ENCODE measurements at places on chromosomes 6 and 20.

DNA sequence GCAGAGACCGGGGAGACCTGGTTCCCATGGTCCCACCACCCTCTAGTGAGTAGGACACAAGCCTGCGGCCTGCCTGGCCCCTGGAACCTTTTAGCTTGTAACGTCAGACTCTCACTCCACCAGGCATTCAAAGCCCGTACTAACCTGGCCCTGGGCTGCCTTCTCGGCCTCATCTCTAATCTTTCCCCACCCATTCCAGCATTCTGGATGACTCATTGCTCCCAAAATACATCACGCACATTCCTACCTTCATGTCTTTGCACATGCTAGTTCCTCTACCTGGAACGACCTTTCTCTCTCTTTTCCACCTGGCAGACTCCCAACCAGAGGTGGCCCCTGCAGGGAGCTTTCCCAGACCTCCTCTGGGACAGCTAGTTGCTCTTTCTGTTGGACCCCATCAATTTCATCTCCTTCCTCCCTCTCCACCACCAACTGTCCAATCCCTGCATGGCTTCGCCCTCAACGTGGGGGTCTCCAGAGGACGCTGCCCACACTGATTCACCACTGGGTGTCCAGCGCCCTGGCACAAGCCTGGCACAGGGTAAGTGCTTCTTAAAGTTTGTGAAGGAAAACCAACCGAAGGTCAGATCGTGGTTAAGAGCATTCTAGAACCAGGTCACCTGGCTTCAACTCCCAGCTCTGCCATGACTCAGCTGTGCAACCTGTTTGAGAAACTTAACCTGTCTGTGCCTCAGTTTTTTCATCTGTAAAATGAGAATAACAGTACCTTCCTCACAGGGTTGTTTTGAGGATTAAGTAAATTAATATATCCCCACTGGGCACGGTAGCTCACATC lies 35.2 kb downstream of the JPH2 start:
- no peak for DNase-seq

- DNase-seq: no peak
Measured at GRCh38 chr6:45420909-45421708, 43.4 kb upstream of the SUPT3H start.

DNA sequence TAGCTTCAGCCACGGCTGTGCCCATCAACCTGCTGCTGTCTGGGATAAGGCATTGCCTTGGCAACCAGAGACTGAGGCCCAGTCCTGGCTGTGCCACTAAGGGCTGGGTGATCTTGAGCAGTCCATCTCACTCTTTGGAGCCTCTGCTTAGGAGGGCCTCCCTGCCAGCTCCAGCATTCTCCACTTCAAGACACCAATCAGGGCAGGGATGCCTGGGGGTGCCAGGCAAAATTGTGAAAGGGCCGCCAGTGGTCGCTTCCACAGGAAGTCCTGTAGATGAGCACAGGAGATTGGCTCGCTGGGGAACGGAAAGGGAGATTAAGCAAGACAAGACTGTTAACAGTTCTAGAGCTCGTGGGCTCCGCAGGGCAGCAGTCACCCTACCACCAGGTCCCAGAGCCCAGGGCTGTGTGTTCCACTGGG lies at the start of gene RAB44:
RAB44 (plus strand) TSS at position 346 of the 423 bp plus-strand sequence. CDS start 6,410 bp downstream, outside the sequence.
- DNase-seq: no peak

GRCh38 chr20:33262658-33263065 lies 20.4 kb upstream of the BPIFB1 start:
- DNase-seq: peak; percentile 13

GRCh38 chr6:131642987-131643611 lies 6.0 kb downstream of the ENPP3 start:
- no peak for DNase-seq
